Keratinocyte (primary cell): ENCODE measurements at places on chromosomes 4 and X.

DNA sequence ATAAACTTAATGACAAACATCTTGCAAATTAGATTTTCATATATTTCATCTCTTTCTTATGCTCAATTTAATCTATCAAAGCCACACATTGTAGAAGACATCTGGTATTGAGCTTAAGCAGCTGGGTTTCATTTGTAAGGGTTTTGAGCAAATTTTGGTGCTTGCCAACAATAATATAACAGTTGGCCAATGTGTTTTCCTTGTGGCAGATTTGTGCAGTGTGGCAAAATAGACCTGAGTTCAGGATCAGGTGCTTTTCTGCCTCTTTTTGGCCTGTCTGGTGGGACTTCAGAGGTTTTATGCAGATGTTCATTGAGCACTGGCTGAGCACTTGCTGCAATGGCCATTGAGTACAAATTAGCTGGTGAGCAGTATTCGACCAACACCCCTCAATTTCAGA, 301.9 kb downstream of the BMPR1B start:
- DNase-seq: no peak

DNA sequence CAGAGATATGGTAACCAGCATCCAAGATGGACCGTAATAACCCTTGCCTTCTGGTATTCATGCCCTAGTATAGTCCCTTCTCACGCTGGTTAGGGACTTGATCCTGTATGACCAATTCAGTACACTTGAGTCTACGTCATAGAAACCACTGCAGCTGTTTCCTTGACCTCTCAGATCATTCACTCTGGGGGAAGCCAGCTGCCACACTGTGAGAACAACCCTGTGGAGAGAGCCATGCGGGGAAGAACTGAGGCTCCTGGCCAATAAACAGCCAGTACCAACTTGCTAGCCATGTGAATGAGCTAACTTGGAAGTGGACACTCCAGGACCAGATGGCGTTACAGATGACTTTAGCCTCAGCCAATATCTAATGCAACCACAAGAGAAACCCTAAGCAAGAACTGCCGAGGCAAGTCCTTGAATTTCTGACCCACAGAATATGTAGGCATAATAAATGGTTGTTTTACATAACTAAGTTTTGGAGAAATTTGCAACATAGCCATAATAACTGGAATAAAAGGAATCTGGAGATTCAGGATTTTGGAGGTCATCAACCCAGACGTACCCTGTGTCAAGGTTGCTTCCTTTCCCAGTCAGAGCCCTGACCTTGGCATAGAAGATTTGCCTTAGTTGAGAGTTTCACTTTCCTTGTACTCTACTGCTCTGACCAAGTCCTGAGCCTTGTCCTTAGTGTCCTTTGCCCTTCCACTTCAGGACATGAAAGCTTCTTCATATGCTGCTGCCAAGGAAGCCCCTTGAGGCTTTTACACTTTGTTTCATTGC, 87.3 kb upstream of the ZNF81 start:
- DNase-seq: no peak

GRCh38 chrX:118115953-118116712, 477 bp downstream of the KLHL13 start:
- DNase-seq: no peak

- DNase-seq: no peak
Measured at GRCh38 chr4:70927502-70928137, 25.5 kb downstream of the MOB1B start.

- DNase-seq: no peak
Measured at GRCh38 chr4:17511051-17511450, 839 bp downstream of the QDPR start.

GRCh38 chr4:134313591-134313990, 112.0 kb upstream of the PABPC4L start:
- no peak for DNase-seq

DNA sequence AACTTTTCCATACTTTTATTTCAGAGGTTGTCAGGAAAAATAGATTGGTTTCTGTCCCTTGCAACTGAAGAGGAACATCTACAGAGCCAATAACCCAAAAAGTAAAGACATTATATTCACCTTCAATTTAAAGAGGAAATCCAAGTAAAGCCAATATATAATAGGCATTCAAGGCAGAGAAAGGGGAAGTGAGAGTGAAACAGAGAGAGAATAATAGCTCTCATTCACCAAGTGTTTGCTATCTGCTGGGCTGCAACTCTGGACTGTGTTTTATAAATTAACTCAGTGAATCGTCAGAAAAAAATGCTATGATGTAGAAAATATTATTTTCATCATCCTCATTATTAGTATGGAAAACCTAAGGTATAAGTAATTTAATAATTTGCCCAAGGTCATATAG, 448.5 kb downstream of the TRAM1L1 start:
- DNase-seq: no peak

GRCh38 chr4:101033986-101034385, 313.3 kb downstream of the PPP3CA start:
- no peak for DNase-seq

- peak; percentile 36 for DNase-seq
Measured at GRCh38 chr4:122716825-122717448, 15.6 kb upstream of the BBS12 start.

GRCh38 chr4:26889356-26889755, 28.7 kb downstream of the STIM2 start:
- no peak for DNase-seq

- no peak for DNase-seq
Measured at GRCh38 chr4:122733787-122734120, 1.2 kb downstream of the BBS12 start.

GRCh38 chr4:93018243-93018642, 714.5 kb downstream of the GRID2 start:
- no peak for DNase-seq

GRCh38 chrX:13952581-13952980, 77.1 kb downstream of the GEMIN8 start:
- DNase-seq: no peak

DNA sequence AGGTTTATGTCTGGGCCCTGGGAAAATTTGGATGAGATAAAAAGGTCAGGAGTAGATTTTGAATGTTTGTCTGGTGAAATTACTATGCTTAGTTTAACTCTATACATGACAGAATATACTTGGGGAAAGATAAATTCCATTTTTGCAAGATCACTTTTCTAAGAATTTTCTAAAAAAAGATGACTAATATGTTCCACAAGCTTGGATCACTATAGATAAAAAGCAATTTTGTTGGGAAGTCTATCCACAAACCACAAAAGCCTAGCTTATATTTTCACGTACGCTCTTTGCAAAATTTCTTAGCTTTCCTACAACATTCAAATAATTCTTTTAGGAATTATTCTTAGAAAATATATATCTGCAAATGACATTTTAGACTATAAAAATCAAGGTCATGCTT, 20.6 kb upstream of the COQ2 start:
- DNase-seq: no peak

GRCh38 chr4:21554500-21554899, 394.1 kb downstream of the KCNIP4 start:
- no peak for DNase-seq

DNA sequence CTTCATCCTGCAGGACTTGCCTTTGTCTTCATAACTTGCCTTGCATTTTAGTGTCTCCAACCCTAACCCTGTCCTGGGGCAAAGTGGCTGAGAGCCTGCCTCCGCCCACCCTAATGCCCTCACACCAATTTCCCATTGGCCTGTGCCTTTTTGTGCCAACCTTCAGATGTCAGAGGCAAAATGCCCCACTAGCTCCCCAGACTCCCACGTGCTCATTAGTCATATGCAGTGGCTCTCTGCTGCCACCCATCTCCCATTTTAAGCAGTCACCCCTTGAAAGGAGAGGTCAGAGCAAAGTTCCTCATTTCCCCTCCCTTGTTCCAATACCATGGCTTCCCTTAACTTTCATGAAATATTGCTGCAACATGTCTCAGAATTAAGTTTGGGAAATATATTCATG, 74.8 kb upstream of the PASD1 start:
- no peak for DNase-seq

DNA sequence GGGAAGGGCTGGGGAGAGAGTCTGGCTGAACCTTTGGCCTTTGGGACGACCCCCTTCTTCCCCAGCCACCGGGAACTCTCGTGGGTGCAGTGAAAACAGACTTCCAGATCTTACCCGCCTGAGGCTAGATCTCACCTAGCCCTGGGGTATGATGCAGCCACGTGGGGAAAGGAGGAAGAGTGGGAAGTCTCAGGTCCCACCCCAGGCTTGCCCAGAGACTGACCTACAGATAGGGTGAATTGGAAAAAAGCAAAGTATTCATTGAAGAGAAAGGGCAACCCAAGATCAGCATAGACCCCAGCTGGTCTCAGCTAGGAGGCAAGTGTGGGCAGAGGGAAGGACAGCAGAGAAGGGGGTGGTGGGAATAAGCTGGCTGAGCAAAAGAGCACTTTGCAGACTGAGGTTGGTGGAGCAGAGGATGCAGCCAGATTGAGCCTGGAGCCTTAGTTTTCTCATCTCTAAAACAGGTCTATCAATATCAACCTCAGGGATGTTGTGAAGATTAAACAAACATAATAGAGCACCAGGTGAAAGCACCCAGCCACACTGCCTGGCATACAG, 4.2 kb upstream of the EFNB1 start:
- DNase-seq: no peak

DNA sequence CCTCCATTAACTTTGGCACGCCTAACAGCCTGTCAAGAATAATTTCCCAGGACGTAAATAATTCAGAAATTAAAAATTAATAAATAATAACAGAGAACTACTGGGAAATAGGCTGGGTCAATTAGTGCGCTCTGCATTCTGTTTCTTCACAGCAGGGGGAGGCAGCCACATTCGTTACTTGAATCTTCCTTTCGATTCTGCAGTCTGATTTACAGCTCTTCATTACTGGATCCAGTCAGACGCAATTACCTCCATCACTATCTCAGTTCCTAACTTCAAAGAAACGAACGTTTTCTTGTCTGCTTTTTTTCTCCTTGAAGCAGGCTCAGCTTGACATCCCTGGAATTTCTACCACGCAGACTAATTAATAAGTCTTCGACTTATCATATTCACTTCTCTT, 9.0 kb upstream of the RPL34 start:
- no peak for DNase-seq

DNA sequence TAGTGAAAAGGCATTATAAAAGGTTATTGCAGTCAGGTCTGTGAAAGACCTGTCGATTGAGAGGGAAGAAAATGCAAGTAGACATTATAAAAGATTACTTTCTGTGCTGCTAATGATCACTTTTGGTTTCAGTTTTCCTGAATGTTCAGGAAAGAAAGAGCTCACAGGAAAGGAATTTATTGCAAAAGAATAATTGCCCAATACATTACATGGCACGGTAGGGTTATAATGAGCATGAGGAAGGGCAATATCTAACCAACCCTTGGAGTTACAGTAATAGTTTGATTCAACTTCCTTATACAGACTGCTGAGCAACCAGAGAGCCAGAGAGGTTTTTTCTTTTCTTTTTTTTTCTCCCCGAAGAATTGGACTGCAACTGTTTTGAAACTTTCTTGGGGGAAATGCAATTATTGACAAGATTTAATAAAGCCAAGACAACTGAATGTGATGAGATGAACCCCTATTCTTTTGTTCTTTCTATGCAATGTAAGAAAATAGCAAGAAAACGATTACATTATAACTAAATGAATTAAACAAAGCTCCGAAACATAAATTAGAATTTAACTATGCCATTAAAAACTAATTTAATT, 247.0 kb downstream of the C4orf33 start:
- peak; percentile 4 for DNase-seq

DNA sequence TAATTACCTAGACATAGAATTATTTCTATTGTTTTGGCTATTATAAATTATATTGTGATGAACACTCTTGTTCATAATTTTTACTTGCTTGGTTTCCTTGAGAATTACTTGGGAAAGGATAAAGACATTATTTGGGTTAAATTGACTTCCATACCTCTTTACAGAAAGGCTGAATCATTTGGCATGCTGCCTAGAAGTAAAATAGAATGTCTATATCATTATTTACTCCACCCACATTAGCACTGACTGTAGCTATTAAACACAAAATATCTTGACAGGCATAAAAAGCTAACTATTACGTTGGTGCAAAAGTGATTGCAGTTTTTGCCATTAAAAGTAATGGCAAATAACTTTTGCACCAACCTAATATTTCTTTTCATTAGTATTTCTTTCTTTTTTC, 29.7 kb upstream of the ADH6 start:
- DNase-seq: no peak

GRCh38 chrX:102835504-102836146, 101.4 kb upstream of the RAB40AL start:
- DNase-seq: no peak

GRCh38 chr4:120816296-120816965, 106.1 kb downstream of the PRDM5 start:
- no peak for DNase-seq

DNA sequence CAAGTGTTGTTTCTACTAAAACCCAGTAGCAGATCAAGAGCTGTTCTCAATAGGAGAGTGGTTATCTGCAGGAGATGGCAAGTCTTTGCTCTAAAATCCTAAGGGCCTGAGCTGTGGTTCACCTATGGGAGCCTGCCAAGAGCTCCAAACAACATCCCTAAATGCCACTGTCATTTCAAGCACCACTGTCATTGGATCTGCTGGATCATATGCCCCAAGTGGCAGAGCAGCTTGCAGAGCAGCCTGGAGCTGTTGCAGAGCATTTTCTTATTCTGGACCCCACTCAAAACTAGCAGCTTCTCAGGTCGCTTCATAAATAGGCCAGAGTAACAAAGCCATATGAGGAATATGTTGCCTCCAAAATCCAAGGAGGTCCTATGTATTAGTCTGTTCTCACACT, 59.6 kb downstream of the KANTR start:
- DNase-seq: no peak
